ENCODE measurements at places on chromosomes 2 and 18.

GRCh38 chr2:241088376-241088775 lies 13.7 kb downstream of the MTERF4 start:
- no peak for DNase-seq

DNA sequence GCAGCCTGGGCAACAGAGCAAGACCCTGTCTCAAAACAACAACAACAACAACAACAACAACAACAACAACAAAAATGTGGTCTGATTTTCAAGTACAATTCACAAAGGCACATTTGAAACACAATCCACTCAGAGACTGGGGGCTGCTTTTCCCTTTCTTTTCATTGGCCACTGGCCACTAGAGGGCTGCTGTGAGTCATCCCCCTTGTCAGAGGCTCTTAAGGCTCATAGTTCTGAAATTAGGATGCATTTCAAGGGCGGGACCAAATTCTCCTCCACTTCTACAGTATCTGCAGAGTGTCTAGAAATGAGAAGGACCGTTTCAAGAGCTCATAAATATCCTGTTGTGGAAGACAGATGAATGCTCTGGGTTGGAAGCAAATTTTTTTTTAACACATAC lies 285.4 kb downstream of the NRXN1 start:
- no peak for DNase-seq

GRCh38 chr2:39549718-39550464 lies 112.8 kb upstream of the MAP4K3 start:
- no peak for DNase-seq

DNA sequence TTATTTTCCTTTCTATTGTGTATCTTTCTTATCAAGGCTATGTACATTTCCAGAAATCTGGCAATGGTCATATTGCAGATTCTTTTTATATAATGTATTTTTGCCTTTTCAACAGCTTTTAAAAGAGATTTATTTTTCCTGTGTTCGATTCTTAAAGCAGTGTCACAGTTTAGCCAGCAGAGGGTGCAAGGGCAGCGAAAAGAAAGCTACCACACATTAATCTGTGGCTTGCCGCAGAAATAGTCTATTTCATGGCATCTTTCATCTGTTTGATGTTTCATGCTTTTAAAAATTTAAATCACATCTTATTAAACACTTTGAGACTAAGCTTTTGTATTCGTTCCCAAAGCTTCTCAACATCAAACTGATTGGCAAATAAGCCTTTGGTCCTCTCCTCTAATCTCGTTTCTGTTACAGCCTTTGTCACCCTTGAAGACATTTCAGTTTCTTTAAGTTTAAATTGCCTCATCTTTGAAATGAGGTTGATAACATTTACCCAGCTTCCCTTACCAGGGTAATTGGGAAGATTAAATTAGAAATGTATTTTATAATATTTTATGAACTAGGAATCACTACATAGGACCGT lies 73.3 kb downstream of the PIK3C3 start:
- DNase-seq = no peak

DNA sequence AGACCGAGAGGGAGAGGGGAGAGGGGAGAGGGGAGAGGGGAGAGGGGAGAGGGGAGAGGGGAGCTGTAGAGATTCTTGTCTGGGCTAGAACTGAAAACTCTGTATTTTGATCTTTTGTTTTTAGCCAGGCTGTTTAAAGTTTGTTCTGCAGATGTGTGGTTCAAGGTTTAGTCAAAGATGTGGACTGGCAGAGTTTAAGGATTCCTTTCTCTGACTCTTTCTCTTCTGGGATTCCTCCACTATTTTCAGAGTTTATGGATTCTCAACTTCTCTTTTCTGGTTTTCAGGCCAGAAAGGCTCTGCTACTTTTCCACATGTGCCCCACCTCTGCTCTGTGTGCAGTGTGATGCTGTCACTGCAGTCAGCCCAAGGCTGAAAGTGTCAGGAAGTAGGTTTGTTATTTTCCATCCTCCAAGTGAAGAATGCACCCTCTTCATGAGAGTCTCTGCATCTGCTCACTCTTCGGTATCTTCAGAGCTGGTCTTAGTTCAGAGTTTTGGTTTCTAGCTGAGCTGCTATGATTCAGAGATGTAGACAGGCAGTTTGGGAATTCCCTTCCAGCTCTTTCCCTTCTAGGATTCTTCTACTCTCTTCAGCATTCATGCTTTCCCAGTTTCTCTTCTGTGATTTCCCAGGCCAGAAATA lies 130.9 kb upstream of the SMAD7 start:
- DNase-seq = no peak

DNA sequence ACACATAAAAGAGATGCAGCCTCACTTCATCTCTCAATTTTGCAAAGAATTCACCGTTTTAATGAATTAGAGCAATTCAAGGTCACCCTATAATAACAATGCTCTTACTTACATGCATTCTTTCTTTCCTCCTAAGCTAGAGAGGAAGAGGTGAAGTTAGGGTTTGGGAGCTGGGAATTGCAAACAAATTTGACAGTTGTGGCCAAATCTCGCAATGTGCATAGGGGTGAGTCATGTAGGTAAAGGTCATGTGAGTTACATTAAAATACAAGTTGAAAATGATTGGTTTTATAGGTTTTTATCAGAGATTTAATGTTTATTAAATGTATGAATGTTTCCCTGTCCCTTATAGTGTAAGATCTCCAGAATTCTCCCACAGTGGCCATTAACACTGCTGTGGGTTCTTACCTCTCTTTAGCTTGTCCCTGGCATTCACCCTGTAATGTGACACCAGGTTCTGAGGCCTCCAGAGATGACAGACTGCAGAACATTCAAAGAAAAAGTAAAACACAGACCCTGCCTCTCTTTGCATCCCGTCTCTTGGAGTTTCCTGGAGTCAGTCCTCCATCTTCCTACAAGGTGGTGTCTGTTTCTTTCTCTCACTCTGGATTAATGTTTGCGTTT lies 53.7 kb upstream of the LGALSL start:
- no peak for DNase-seq

DNA sequence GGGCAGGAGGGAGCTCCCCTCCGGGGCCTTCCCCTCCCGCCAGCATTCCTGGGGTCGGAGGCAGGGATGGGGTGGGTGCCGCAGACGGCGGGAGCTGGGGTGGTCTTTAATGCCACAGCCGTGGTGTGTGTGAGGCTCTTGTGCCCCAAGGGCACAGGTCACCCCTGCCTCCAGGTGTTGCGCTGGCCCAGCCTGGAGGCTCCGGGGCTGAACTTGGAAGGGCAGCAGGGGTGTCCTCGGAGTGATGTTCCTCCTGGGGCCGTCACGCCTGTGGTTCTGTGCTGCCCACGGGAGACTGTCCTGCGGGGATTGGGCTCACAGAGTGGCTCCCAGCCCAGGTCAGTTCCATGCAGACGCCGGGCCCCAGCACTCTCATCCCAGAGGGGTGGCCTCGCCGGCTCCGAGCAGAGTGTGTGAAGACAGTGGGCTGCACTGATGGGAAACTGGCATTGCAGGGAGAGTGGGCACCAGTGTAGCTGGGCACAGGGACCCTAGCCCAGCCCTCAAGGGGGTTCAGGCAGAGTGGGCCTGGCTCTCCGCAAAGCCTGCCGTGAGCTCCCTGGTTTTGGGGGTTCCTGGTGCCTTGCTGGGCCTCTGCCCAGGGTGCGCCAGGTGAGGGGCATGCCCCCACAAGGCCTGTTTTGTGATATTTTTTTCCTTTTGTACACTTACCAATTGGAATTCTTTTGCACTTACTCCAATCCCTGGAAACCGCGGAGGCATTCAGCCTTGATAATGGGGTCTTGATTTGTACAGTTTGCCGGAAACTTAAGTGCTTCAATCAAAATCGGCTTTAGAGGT lies 56.7 kb downstream of the NFATC1 start:
- DNase-seq = no peak

DNA sequence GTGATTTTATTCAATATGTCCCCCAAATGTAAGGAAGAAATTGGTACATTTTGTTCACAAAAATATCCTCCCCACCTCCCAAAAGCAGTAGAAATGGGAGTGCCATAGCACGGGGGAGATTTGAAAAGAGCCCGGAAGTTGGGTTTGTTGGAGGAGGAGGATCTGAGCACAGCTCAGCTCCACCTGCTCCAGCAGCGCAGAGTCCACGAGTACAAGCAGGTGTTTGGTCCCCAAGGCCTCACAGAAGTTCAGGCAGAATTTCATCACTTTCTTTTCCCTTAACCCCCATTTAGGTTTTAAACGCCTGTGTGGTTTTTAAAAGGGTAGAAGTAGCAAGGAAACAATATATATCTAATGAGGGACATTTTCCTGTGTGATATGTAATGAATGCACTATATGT lies 56.0 kb downstream of the TRAPPC12 start:
- DNase-seq = no peak

DNA sequence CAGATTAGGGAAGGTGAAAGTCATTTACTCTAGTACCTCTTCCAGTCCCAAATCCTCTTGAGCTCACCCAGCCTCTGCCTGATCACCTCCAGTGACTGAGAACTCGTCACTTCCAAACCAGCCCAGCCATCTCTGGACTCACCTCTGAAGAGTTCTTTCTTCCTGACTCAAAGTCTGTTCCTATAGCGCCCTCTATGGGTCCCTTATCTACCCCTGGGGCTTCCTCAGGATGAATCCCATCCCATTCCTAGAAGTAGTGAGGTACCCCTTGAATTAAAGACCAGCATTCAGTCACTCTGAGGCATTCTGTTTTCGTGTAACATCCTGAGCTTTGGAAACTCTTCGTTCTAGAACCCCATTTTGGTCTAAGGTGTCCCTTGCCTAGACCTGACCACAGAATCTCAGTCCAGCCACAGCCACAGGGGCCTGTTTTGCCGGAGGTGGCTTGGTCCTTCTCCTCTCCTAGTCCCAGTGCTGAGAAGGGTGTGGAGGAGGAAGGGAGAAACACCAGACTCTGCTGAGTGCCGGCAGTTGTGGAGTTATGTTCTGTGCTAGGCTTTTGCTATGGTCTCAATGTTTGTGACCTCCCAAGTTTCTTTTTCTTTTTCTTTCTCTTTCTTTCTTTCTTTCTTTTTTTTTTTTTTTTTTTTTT lies 32.7 kb downstream of the SIX3 start:
- DNase-seq = no peak

GRCh38 chr2:27489118-27489497 lies 435 bp downstream of the IFT172 start:
- DNase-seq = no peak

DNA sequence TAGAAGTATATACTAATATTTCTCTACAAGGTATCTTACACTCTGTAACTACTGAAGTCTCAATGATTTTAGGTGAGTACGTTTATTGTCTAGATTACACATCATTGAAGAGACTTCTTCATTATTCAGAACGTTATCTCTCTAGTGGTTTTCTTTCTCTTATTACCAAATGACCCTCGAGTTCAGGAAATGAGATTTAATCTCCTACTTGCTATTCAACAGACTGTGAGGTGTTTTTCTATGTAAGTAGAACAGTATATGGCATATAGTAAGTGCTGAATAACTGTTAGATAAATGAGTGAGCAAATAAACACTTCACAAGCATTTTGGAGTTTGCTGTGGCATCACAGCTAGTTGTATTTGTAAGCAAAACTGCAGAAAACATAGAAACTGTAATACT lies 947.2 kb upstream of the SLC39A10 start:
- no peak for DNase-seq

DNA sequence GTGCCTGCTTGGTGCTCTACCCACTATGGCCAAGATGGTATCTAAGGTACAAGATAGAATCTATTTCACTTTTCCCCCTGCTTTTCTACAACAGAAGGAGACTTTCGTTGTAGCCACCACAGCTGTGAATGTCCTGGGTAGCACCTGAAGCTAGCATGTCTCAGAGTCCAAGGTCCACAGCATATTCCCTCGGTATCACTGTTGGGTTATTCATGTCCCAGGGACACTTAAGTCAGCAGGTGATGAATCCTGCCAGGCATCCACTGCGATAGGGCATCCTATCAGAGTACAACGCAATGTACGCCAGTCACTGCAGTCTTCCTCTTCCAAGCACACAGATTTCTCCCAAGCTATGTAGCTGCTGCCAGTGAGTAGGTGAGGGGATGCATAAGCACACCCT lies 129.1 kb upstream of the LINC00305 start:
- no peak for DNase-seq

GRCh38 chr2:120869036-120869729 lies 133.5 kb downstream of the GLI2 start:
- DNase-seq = no peak

DNA sequence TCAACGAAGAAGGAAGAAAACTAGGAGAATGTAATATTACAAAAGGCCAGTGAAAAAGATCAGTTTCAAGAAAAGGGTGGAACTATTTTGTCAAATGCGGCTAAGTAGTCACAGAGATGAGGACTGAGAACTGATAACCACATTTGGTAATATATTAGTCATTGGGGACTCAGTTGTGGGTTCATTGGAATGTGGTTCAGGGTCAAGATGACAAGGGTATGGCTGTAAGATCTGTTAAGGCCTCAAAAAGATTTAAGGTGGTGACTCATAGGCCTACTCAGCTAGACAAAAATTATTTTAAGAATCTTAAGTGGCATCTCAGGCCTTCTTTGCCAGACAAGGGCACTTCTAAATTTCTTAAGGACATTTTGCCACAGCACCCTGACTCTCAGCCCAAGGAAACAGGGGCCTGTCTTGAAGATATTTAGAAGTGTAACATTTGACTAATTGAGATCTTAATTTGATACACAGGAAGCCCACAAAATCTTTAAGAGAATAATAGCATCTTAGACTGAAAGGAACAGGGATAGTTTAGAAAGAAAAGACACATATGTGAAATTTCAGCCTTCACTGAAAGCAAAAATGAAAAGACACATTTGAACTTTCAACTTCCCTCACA lies 81.3 kb downstream of the STRADB start:
- no peak for DNase-seq

DNA sequence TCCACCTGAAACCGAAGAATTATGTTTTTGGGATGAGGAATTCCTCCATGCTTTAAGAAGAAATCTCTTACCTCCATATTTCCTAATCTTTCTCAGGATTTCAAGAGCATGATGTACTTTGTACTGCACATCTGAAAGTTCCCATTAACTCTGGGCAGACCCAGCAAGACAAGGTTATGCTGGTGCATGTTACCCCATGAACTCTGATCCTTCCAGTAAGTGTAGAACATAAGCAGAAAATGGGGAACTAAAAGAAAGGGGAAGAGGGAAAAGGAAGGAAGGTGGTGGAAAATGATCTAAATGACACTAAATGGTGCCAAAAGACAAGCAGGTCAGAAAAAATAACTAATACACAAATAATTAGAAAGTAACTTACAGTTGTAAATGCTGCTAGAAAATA lies 50.7 kb downstream of the STRN start:
- DNase-seq = no peak

DNA sequence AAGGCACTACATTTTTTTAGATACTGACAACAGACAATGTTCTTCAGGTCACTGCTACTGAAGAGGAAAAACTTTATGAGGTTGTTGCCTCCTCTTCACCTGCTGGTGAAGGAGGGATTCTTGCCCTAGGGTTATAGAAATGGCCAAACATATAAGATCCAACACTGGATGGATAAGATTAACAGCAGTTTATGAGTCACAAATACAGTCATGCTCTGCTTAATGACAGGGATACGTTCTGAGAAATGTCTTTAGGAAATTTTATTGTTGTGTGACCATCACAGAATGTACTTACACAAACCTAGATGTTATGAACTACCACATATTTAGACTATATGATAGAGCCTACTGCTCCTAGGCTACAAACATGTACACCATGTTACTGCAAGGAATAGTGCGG lies 57.4 kb upstream of the AMMECR1L start:
- DNase-seq = no peak
